Hematopoietic multipotent progenitor cell treated with erythropoietin and hydrocortisone succinate and interleukin-3 and kit ligand, for 4 days (in vitro differentiated cells): ENCODE measurements at places on chromosomes 6 and 20.

GRCh38 chr6:38284802-38285394, 354.8 kb downstream of the BTBD9 start:
- DNase-seq, result peak; percentile 62

DNA sequence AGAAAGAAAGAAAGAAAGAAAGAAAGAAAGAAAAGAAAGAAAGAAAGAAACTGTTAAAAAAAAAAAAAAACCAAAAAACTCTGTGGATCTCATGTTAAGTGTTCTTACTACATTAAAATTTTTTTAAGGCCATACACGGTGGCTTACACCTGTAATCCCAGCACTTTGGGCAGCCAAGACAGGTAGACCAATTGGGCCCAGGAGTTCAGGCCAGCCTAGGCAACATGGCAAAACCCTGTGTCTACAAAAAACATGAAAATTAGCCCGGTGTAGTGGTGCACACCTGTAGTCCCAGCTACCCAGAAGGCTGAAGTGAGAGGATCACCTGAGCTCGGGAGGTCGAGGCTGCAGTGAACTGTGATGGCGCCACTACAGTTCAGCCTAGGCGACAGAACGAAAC, 4.6 kb upstream of the BPIFA1 start:
- no peak for DNase-seq

DNA sequence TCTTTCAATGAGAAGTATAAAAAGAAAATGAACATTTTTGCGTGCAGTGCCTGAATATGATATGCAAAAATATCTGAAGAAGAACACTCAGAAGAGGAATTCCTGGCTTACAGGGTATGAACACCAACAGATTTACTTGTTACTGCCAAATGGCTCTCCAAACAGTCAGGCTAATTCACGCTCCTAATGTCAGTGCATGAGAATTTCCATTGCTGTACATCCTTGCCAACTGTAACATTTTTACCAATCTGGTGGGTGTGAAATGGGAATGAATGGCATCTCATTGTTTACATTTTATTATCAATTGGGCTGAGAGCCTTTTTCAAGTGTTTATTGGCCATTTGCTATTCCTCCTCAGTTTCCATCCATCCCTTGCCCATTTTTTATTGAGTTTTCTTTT, 365.3 kb upstream of the MAP3K7 start:
- DNase-seq, result no peak

GRCh38 chr6:168369786-168370185, 50.2 kb upstream of the DACT2 start:
- DNase-seq, result no peak

GRCh38 chr6:143515061-143515760, 3.7 kb upstream of the FUCA2 start:
- peak; percentile 35 for DNase-seq

DNA sequence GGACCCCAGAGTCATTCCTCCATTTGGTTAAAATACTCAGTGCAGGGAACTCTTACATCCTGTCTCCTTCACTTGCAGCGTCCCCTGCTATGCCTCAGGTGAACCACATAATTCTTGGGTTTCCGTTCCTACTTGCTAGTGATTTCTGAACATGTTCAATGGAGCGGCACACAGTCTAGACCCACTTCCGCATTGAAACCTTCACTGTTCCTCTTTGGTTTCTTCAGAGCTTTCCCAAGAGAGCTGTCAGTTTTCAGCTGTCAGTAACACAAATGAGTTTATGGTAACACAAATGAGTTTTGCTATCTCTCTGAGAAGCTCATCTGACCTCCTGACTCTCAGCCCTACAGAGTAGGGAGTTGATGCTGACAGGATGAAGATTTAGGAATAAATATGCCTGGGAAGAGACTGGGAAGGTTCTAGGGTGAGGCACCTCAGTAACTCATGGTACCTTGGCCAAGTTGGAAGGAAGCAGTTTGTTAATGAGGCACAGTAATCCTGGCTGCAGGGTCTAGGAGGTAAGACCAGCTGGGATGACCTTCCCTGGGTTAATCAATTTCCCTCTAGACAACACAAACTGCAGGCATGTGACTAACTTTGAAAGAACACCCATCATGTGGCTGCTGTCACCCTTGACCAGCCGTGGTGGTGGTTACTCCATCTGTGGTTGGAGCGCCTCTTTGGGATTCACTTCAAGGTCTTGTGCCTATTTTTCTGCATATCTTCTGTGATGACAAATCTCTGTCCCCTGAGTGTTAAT, 5.4 kb downstream of the SYS1 start:
- DNase-seq, result no peak

DNA sequence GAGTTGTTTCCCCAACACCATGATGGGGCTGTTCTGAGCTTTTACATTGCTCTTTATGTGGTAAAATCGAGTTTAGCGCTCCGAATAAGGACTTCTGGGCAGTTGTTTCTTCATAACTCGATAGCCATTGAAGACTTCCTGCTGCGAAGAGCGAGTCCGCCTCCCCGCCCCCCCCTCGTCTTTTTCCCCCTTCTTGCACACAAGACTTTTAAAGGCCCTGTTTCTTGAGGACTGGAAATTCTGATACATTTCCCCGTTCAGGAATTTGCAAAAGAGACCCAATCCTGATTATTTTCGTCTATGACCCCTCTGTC, 1.5 kb upstream of the CITED2 start:
- peak; percentile 84 for DNase-seq

DNA sequence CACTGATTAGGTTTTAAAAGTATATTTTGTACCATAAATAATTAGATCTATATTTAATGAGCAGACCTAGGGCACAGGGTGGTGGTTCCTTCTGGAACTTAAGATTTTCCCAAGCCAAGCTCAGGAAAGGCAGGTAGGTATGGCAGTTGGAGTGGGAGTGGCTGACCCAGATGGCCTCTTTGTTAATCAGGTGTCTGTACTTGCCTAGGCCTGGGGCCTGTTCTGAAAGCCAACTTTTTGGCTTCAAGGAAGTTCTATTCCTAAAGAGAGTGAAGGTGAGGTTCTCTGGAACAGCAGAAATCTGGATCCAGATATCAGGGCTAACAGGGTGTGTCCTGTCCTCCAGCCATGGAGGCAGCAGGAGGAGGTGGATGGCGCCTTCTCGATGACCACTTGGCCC, 44.9 kb downstream of the VEGFA start:
- no peak for DNase-seq

- no peak for DNase-seq
Measured at GRCh38 chr6:147782302-147782701, 273.8 kb downstream of the SAMD5 start.

GRCh38 chr6:53664623-53665022, 933 bp downstream of the KLHL31 start:
- no peak for DNase-seq

GRCh38 chr20:8877294-8877693, 191.6 kb upstream of the PLCB4 start:
- no peak for DNase-seq

GRCh38 chr6:4287811-4288244, 152.5 kb upstream of the ECI2 start:
- DNase-seq, result no peak

- DNase-seq, result peak; percentile 74
Measured at GRCh38 chr6:48535582-48536009, 424.6 kb upstream of the PTCHD4 start.

DNA sequence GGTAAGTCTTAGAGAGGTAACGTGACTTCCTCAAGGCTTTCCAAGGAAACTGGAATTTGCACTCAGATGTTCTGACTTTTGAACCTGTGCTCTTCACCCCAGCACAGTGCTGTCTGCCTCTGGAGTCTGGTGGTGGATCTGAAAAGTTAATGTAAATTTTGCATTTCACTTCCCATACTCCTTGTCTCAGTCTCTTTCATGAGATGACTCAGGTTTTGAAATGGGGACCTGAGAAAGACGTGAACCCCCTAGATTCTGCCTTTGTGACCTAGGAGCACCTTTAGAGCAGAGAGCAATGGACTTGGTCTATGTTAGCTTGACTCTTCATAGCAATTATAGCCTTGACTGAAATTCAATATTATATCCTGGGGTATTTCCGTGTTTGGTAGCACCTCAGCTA, 223.0 kb downstream of the QKI start:
- no peak for DNase-seq

DNA sequence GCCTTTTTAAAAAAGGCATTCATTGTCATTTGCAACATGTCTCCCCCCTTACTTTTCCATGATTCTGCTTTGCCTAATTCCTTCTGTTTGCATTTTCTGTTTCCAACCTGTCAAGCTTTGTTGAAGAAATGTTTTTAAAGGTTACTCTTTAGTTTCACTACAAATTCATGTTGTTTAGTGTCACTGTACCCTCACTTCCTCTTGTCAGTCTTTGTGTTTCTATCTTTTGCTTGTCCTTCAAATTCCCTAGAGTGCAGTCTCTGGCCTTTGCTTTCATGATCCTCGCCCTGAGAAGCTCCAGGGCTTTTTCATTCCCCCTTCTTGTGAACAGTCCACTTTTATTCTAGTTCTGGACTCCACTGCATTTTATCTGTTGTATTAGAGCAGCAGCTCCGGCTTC, 90.6 kb downstream of the MAP3K4 start:
- DNase-seq, result no peak

GRCh38 chr6:76435174-76435573, 362.7 kb upstream of the IMPG1 start:
- DNase-seq, result peak; percentile 3

DNA sequence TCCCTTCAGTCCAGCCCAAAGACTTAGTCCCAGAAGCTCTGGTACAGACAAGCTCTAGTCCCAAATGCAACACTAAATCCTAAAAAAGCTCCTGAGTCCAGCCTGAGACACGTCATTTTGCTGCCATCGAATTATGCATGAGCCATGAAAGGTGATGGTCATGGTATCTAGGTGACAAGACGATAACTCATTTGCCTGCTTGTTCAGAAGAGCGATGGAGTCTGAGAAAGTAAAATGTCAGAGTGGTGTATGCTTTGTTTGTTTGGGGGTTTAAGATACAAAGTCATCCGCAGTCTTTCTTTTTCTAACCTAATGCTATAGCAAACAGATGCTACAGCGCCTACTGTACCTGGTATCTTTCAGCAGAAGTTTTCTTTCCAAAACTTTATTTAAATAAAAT, 54.7 kb downstream of the SLC23A2 start:
- no peak for DNase-seq

GRCh38 chr6:96889146-96889545, 8.5 kb downstream of the NDUFAF4 start:
- DNase-seq, result peak; percentile 54

GRCh38 chr6:149895833-149896271, 2.1 kb downstream of the RAET1E start:
- peak; percentile 92 for DNase-seq

- no peak for DNase-seq
Measured at GRCh38 chr20:22369100-22369499, 215.3 kb downstream of the FOXA2 start.

GRCh38 chr20:37276494-37277252, 12.8 kb upstream of the MANBAL start:
- DNase-seq, result peak; percentile 68

- DNase-seq, result no peak
Measured at GRCh38 chr6:116016846-116017545, 43.7 kb downstream of the FRK start.

- no peak for DNase-seq
Measured at GRCh38 chr6:2119275-2119674, 126.1 kb downstream of the GMDS start.

GRCh38 chr6:40552941-40553340, 34.2 kb downstream of the LRFN2 start:
- DNase-seq, result no peak

DNA sequence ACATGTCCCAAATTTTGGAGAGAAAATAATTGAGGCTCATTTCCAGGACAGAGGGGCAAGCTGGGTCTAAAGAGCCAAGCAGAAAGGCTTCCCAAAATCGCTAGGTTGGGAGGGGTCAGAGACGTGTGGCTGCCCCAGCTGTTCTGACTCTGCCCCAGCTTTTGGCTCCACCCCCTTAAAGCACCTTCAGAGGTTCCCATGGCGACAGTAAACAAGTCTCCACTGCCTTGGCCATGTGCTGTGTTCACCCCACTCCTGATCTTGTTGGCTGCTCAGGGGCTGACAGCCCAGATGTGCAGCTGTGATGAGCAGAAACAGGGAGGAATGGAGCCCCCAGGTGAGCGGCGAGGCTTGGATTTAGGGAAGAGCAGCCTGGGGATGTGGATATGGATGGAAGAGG, 72.8 kb upstream of the SPTLC3 start:
- DNase-seq, result no peak

DNA sequence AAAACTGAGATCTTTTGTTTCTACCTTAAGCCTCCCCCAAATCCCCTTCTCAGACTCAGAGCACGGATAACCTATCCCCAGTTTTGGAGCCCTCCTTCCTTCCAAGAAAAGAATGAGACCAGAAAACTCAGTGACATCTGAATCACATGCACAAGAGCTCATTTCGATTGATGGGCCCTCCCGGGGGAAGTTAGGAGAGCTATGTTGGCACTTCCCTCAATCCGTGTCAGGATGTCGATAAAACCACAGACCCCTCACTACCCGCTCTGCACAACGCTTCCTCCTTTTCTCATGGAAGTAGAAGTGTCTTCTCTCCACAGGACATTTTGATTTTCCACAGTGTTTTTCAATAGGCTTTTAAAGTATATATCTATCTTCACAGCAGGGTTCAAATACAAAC, 332.4 kb downstream of the HACE1 start:
- peak; percentile 20 for DNase-seq

DNA sequence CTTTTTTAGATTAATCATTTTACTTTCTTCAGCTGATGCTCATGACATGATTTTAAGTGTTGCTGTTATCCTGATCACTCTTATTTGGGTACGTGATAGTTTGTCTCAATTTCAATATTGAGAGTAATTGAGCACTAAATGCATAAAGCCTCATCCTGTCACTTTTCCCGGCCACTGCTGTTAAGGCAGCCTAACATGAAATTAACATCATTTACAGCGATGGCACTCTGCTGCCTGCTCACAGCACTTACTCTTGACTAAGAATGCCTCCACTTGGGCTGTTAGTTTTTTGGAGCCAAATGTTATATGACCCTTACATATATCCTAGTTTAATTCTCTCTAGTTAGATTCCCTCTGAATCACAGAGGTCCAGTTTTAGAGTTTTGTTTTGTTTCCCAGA, 107.3 kb downstream of the SLX4IP start:
- DNase-seq, result no peak

GRCh38 chr20:40687384-40688128, 1.5 kb downstream of the MAFB start:
- DNase-seq, result peak; percentile 15

DNA sequence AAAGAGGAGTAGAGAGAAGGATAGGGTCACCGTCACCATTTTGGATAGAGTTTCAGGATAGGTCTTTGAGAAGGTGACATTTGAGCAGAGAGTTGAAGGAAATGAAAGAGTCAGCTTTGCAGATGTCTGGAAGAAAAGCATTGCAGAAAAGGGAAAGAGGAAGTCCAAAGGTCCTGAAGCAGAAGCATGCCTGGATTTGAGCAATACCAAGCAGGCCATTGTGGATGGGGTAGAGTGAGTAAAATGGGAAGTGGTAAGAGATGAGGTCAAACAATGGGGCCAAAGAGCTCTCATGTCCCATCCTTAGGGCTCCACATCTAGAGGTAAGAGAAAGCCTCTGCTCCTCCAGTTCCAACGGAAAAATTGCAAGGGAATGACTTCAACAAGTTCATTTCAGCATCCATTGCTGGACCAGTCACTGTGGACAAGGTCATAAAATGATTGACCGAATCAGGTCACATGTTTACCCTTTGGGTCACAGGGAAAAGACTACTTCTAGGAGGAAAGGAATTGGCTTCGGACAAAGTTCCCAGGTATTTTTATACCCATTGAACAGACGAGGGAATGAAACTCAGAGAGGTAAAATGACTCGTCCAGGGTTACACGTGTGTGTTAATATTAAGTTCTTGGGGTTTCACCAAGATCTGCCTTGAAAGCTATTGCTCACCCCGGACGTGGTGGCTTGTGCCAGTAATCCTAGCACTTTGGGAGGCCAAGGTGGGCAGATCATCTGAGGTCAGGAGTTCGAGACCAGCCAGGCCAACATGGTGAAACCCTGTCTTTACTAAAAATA, 6.6 kb upstream of the SAMHD1 start:
- DNase-seq, result peak; percentile 73
